Dermis microvascular lymphatic vessel endothelial cell (primary cell): ENCODE measurements at places on chromosomes 5 and 9. TPM values are rescaled to one million over a fixed set of nuclear protein-coding genes. Genes with fewer than 3 reads are reported as not detected.

DNA sequence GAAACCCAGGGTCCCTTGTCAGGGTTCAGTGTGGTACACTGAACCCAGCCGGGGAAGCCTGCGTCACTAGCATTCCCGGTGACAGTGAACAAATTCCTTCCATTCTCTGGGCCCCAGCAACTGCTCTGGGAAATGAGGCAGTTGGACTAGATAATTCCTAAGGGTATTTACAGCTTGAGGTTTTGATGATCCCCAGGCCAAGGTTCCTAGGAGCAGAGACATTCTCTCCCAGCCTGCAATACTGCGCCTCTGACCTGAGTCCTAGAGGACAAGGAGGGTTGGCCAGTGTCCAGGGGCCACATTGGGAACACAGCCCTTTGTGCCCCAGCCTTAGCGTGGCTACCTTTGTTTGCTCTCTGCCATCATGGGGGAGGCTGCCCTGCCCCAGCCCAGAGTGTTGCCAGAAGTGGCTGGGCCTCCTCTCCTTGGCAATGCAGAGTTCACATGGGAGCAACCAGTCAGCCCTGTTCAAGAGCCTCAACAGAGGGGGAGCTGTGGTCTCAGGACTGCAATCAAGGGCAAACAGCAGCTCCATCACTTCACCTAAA lies 178.2 kb downstream of the SEC61B start:
- no peak for DNase-seq

FOXD1 gene
- total RNA-seq: under 0.01 and 0.13 TPM in 2 replicates

GRCh38 chr9:98726735-98727134 lies 18.0 kb upstream of the GABBR2 start:
- DNase-seq: no peak

GRCh38 chr5:139660923-139661814 lies 13.0 kb downstream of the CXXC5 start:
- no peak for DNase-seq

DNA sequence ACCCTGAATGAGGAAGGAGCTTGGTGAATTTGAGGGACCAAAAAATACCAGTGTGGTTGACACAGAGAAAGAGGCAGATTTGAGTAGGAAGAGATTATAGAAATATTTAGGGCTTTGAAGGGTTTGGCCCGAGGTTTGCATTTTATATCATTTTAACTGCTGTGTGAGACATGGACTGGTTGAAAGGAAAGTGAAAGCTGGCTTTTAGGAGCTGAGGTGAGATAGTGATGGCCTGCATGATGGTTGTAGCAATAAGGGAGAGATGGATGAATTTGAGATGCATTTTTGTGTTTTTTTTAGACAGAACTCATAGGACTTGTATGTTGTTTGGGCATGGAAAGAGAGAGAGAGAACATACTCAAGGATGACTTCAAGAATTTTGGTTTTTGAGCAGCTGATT lies 21.7 kb downstream of the FER start:
- no peak for DNase-seq

TOR2A gene
- total RNA-seq: 5.3 and 7.6 TPM in 2 replicates

GLDC gene
- 3.4 and 11.8 TPM in 2 replicates for total RNA-seq

DNA sequence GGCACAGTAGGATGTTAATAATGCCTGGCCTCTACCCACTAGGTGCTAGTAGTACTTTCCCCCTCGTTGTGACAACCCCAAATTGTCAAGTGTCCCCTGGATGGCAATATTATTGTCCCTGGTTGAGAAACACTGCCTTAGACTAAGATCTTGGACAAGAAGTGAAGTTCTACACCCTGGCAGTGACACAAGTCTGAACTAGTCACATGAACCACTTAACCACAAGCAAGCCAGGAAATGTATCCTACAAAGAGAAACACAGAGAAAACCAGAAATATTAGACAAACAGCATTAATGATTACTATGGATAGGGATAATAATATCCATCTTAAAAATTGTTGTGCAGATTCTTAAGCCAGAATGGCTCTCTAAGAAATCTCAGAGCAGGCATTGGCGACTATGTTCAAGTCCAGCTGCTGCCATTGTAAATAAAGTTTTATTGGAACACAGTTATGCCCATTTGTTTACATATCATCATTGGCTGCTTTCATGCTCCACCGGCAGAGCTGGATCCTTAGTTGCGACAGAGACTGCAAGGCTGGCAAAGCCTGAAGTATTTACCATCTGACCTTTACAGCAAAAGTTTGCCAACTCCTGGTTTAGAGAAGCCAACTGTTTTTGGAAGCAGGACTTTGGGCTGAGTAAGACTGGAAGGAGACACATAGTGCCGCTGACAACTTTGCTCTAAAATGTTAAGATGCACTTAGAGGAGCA lies 80.8 kb downstream of the NTRK2 start:
- no peak for DNase-seq

DNA sequence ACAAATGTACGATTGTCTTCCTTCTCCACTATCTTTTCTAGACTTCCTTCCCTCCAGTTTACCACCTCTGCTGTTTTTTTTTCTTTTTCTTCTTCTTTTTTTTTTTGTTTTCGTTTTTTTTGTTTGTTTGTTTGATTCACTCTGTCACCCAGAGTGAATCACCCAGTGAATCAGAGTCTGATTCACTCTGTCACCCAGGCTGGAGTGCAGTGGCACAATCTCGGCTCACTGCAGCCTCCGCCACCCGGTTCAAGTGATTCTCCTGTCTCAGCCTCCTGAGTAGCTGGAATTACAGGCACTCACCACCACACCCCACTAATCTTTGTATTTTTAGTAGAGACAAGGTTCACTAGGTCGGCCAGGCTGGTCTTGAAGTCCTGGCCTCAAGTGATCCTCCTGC lies 375.7 kb downstream of the NTRK2 start:
- DNase-seq: no peak

DNA sequence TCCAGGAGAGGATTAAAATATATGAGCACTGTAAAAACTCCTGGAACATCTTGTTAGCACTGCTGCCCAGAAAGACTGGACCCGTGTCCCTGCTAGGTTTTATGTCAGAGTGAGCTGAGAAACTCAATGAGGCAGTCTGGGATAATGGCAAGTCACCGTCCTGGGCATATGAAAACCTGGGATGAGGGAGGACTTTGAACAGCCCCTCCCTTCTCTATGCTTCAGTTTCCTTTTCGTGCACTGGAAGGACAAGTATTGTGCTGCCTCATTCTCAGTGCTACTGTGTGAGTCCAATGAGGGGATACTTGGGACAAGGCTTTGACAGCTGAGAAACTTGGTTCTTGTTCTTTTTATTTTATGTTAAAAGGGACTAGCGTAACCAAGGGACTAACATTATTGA lies 143.0 kb upstream of the SHB start:
- no peak for DNase-seq
